ENCODE measurements at places on chromosomes 13 and 19. TPM values are rescaled to one million over a fixed set of nuclear protein-coding genes. Genes with fewer than 3 reads are reported as not detected.

DNA sequence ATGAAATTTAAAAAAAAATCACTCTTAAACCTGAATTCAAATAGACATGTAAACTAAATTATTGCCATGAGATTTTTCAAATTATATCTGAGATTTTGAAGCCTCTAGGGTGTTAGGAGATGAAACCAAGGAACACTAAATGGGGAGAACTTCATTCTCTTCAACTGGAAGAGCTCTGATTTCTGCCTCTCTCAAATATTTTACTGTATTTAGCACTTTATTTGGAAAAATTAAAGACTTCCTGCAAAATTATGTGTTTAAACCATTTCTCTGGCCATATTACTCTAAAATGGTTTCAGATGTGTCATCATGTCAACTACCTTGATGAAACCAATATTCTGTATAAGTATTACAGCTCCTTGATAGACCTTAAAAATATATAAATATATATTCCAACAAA is 1571.6 kb upstream of the PRR20A start:
- no peaks in the 10 kb centered on the region for H3K36me3 ChIP-seq
- H3K27me3 ChIP-seq: no peaks in the 10 kb centered on the region
- no peaks in the 10 kb centered on the region for H3K4me1 ChIP-seq
- H3K4me3 ChIP-seq: no peak overlapping the region
- H3K27ac ChIP-seq: no peak overlapping the region

GRCh38 chr13:26230703-26231102 is 8.6 kb upstream of the RNF6 start:
- H3K27me3 ChIP-seq: no peaks in the 10 kb centered on the region
- no peaks in the 10 kb centered on the region for H3K36me3 ChIP-seq
- H3K4me3 ChIP-seq: no peak overlapping the region
- H3K4me1 ChIP-seq: no peaks in the 10 kb centered on the region
- DNase-seq: no peak

GRCh38 chr19:52748336-52748950 is 13.6 kb upstream of the ZNF611 start:
- peak; percentile 77 for DNase-seq
- H3K4me1 ChIP-seq: peaks cover 4% of the 10 kb centered on the region
- no peaks in the 10 kb centered on the region for H3K27me3 ChIP-seq
- H3K4me3 ChIP-seq: no peak overlapping the region
- H3K27ac ChIP-seq: no peak overlapping the region
- H3K36me3 ChIP-seq: no peaks in the 10 kb centered on the region

DNA sequence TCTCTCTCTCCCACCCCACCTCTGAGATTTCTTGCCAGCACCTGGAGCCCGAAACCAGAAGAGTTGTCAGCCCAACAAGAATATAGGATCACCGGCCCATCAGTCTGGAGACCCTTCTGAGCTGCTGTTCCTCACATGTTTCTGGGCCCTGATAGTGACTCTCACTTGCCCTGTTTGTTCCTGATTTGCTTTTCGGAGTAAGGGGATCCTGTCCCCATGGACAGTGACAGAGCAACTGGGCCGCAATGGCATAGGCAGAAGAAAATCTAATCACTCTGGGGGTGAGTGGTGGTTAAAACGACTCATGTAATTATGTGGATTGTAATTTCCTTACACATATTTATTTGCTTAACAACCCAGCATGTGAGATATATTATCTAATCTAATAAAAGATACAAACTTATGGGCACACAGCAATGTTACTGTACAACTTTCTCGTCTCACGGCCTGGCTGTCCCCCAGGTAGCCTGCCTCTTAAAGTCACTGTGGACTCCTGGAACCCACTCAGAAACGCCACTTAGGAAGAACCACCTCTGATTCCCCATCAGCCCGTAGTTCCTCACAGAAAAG is 663 bp upstream of the SMAD9 start:
- no peaks in the 10 kb centered on the region for H3K36me3 ChIP-seq
- H3K27ac ChIP-seq: no peak overlapping the region
- H3K4me3 ChIP-seq: peak overlapping the region; percentile 34
- peak; percentile 43 for DNase-seq
- peaks cover 2% of the 10 kb centered on the region for H3K4me1 ChIP-seq
- H3K27me3 ChIP-seq: no peaks in the 10 kb centered on the region

Gene MCF2L
- total RNA-seq: 61.9 TPM

DNA sequence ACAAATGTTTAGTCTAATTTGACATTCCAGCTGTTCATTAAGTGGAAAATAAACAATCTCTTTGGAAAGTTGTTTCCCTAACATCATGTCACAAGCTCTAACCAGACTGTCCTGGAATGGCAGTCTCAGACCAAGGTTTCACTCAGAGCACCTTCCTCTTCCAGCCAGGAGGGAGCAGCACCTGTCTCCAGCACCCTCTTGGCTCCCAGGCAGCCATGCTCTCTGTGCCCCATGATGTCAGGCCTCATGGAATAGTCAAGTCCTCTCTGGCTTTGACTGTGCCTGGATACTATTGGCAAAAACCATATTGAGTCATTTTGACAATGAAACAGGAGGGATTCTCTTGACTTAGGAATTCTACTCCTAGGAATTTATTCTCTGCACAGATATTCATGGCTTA is 171.4 kb downstream of the OXGR1 start:
- H3K27ac ChIP-seq: no peak overlapping the region
- DNase-seq: no peak
- no peaks in the 10 kb centered on the region for H3K4me1 ChIP-seq
- no peaks in the 10 kb centered on the region for H3K27me3 ChIP-seq

- H3K4me1 ChIP-seq: no peaks in the 10 kb centered on the region
- H3K27ac ChIP-seq: peak overlapping the region; percentile 36
- no peaks in the 10 kb centered on the region for H3K36me3 ChIP-seq
- no peak overlapping the region for H3K4me3 ChIP-seq
- no peaks in the 10 kb centered on the region for H3K27me3 ChIP-seq
Observed at GRCh38 chr13:41639955-41640780, 182.8 kb downstream of the RGCC start.

DNA sequence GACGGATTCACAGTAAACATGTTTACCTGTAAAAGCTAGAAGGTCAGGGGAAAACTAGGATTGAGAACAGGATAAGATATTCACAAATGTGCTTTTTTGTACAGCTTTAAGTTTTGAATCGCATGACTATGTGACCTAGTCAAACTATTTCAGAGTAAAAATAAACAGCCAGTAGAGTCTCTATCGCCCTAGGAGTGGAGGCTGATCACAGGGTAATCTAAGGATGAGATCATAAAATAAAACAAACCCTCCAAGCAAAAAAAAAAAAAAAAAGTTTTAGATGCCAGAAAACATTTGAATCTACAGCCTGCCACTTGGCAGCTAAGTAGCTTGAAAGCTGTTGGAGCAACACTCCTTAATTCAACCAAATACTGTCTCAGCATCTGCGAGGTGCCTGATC is 26.8 kb downstream of the ZNF350 start:
- H3K27ac ChIP-seq: no peak overlapping the region
- H3K4me1 ChIP-seq: peaks cover 7% of the 10 kb centered on the region
- H3K36me3 ChIP-seq: peaks cover 10% of the 10 kb centered on the region
- no peak overlapping the region for H3K4me3 ChIP-seq
- no peaks in the 10 kb centered on the region for H3K27me3 ChIP-seq
- DNase-seq: no peak

Gene CRB3
- 58.2 TPM for total RNA-seq

DNA sequence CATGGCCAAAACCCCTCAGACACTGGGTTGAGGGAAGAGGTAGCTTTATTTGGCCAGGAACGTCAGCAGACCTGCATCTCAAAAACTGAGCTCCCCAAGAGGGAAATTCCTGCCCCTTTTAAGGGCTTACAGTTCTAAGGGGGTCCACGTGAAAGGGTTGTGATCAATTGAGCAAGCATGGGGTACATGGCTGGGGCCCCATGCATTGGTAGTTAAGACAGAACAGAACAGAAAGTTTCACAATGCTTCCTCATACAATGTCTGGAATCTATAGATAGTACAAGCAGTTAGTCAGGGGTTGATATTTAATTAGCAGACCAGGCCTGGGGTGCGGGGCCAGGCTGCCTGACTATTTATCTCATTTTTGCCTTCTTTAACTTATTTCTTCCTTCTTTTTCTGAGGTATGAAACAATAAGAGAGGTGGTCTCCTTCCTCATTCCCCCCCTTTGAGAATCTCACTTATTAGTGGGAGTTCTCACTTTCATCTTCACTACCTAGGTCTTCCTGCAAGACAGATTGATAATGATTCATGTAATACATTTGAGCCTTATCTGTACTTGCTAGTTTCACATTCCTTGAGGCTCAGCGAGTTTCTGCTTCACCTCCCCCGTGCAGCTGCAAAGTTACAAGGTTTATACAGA is 84.8 kb downstream of the SLC25A15 start:
- no peak overlapping the region for H3K4me3 ChIP-seq
- no peak for DNase-seq
- peaks cover 4% of the 10 kb centered on the region for H3K36me3 ChIP-seq
- H3K27me3 ChIP-seq: no peaks in the 10 kb centered on the region
- H3K4me1 ChIP-seq: no peaks in the 10 kb centered on the region

GRCh38 chr13:33758113-33758512 is 59.8 kb upstream of the RFC3 start:
- no peak overlapping the region for H3K27ac ChIP-seq
- H3K4me3 ChIP-seq: no peak overlapping the region
- no peaks in the 10 kb centered on the region for H3K36me3 ChIP-seq
- H3K27me3 ChIP-seq: no peaks in the 10 kb centered on the region

GRCh38 chr13:31950111-31950815 is 81.3 kb upstream of the FRY start:
- no peak overlapping the region for H3K27ac ChIP-seq
- H3K4me1 ChIP-seq: peaks cover 5% of the 10 kb centered on the region

DNA sequence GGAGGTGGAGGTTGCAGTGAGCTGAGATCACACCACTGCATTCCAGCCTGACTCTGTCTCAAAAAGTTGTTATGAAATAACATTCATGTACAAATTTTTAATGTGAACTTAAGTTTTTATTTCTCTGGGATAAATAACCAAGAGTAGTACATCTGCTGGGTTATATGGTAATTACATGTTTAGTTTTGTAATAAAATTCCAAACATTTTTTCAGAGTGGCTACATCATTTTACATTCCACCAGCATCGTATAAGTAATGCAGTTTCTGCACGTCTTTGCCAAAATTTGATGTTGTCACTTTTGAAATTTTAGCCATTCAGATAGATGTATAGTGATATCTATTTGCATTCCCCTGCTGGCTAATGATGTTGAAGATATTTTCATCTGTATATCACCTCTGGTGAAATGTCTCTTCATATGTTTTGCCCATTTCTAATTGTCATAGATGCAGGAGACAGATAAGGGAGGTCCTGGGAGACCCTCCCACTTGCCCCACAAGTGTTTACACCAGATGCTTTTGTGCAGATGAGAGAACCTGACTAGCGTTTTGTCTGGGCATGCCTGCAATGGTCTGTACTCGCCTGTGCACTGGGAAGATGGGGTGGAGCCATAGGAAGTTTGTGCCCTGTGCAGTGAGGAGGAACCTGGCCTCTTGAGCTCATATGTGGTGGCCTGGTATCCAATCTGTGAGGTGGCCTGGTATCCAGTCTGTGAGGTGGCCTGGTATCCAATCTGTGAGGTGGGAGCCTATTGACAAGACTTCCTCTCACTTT is 12.7 kb upstream of the KBTBD6 start:
- H3K4me1 ChIP-seq: no peaks in the 10 kb centered on the region
- no peak overlapping the region for H3K27ac ChIP-seq

DNA sequence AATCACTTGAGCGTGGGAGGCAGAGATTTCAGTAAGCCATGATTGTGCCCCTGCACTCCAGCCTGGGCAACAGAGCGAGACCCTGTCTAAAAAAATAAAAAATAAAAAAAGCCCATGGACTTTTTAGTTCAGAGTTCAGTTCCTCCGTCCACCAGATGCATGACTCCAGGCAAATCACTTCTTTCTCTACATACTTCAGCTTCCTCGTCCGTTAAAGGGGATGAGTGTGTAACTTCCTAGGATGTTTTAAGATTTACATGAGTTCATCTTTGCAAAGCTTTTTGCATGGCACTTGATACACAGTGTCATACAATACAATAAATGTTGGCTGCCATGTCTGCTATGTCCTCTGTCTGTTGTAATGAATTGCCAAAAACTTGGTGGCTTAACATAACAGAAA is 10.0 kb upstream of the FFAR2 start:
- no peak for DNase-seq
- H3K27me3 ChIP-seq: no peaks in the 10 kb centered on the region
- no peak overlapping the region for H3K27ac ChIP-seq
- no peak overlapping the region for H3K4me3 ChIP-seq
- H3K4me1 ChIP-seq: peaks cover 16% of the 10 kb centered on the region
- no peaks in the 10 kb centered on the region for H3K36me3 ChIP-seq

DNA sequence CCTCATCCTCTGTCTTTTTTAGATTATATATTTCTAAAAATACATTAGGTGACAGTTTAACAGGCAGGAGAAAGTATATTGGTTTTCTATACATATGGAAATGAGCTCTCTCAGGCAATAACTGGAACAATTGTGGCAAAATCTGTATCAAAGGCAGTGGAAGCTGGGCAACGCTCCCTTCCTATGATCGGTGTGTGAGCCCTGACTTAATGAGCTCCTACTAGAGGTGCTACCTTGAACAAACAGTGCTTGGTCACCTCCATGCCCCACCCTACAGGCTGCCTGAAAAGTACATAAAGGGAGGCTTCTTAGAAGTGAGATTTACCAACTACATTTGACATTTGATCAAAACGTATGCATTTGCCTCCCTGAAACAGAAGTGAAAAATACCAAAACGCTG is 185.3 kb downstream of the EFNB2 start:
- peaks cover 4% of the 10 kb centered on the region for H3K27me3 ChIP-seq
- no peak overlapping the region for H3K4me3 ChIP-seq
- no peaks in the 10 kb centered on the region for H3K36me3 ChIP-seq

GRCh38 chr19:32266460-32266859 is 79.0 kb upstream of the ZNF507 start:
- H3K27ac ChIP-seq: no peak overlapping the region
- no peak overlapping the region for H3K4me3 ChIP-seq
- DNase-seq: no peak
- H3K27me3 ChIP-seq: no peaks in the 10 kb centered on the region
- no peaks in the 10 kb centered on the region for H3K4me1 ChIP-seq

GRCh38 chr13:81458170-81458569 is 1117.2 kb upstream of the SPRY2 start:
- H3K36me3 ChIP-seq: no peaks in the 10 kb centered on the region
- no peaks in the 10 kb centered on the region for H3K27me3 ChIP-seq
- H3K27ac ChIP-seq: no peak overlapping the region
- H3K4me1 ChIP-seq: no peaks in the 10 kb centered on the region
- DNase-seq: no peak
- no peak overlapping the region for H3K4me3 ChIP-seq

Measured in kidney (tissue), 22 donors.